HFFc6 (cell line): ENCODE measurements at places on chromosomes 7 and 10.
A peak's percentile ranks its signal among the peaks of the same experiment; 100 is the strongest.

DNA sequence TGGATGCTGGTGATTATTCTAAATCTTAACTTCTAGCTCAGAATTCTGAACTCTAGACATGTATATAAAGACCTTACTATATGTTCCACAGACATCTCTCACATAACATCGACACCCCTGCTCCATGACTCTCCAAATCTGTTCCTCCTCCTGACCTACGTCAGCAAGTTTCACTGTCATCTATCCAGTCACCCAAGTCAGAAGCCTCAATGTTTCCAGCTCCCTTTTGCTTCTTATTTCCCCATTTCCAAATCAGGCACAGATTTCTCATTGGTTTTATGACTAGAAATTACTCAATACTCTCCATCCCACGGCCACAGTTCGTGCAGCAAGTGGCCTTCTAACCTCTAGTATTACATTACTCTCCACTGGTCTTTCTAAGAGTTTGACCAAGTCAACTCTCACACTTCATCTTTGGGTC, 28.5 kb downstream of the EPC1 start:
- DNase-seq = no peak

DNA sequence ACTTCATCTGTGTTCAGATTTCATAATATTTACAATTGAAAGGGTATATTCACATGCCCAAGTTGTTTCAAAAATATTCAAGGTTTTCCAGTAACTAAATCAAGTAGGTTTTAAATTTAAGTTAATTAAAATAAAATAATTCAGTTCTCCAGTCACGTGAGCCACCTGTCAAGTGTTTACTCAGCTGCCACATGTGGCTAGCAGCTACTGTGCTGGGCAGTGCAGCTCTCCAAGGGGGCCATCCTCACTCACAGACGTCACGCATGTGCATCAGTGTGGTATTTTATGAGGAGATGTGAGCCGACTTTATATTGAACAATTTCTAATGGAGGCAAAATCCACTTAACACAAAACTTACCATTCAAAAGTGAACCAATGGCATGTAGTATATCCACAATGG, 69.7 kb upstream of the CAMK2B start:
- no peak for DNase-seq

GRCh38 chr7:93316730-93317129, 84.6 kb downstream of the VPS50 start:
- DNase-seq = peak; percentile 7

- no peak for DNase-seq
Measured at GRCh38 chr7:30163231-30163894, 28.6 kb downstream of the MTURN start.

- DNase-seq = no peak
Measured at GRCh38 chr10:96288151-96288621, 16.0 kb upstream of the DNTT start.

- no peak for DNase-seq
Measured at GRCh38 chr7:11552676-11553296, 279.2 kb downstream of the THSD7A start.

- DNase-seq = no peak
Measured at GRCh38 chr10:4199196-4199595, 414.2 kb upstream of the KLF6 start.

DNA sequence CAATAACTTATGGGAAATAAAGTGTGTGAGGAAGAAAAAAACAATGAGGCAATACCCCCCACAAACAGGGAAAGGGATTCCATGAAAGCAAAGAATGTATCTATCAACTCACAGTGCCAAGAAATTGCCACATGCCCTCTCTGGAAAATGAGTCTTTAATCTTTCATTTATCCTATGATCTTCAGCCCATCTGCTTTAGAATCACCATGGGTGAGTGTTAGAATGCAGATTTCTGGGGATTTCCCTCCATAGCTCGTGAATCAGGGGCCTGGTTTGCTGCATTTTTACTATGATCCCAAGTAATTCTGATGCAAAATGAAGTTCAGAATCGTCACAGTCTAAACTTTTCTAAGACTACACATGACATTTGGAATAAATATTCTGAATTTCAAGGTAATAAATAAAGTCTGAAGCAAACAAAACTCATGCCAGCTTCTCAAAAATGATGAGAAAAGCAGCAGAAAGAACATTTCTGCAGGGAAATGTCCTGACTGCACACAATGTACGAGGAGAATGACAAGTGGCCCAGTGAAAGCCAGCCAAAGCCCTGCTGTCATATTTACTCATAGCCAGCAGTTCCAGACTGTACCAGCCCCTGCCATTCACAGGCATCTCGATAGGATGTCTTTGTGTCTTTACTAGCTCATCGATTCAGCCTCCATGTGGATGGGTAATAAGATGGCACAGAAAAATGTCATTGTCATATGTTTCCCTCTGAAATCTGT, 167.1 kb downstream of the ELMO1 start:
- DNase-seq = no peak

GRCh38 chr7:47000561-47000960, 581.4 kb downstream of the TNS3 start:
- DNase-seq = no peak

DNA sequence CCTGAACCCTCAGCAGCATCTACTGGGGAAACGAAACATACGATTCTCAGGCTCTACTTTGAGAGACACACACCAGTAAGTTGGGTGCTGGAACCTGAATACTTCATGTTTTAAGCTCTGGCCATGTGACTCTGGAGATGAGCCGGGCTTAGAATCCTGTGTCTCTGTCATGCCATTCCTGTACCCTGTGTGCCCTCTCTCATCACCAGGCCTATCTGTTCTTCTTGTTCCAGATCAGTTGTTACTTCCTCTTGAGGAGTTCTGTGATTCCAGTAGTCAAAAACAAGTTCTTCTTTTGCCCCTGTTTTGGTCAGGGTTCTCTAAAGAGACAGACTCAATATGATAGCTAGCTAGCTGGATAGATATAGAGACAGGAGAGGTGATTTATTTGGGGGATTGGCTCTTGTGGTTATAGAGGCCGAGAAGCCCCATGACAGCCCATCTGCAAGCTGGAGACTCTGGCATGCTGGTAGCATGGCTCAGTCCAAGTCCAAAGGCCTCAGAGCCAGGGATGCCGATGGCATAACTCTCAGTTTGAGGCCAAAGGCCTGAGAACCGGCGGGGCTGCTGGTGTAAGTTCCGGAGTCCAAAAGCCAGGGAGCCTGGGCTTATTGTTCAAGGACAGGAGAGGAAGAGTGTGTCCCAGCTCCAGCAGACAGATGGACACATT, 54.3 kb downstream of the CHN2 start:
- DNase-seq = no peak
